SK-N-SH (cell line): ENCODE measurements at places on chromosomes 7 and 10.

- no peak for DNase-seq
These were observed 260.6 kb downstream of the POU6F2 start for GRCh38 chr7:39238234-39238869.

- peak; percentile 17 for DNase-seq
These were observed 92.4 kb downstream of the TMEM106B start for GRCh38 chr7:12303495-12303894.

DNA sequence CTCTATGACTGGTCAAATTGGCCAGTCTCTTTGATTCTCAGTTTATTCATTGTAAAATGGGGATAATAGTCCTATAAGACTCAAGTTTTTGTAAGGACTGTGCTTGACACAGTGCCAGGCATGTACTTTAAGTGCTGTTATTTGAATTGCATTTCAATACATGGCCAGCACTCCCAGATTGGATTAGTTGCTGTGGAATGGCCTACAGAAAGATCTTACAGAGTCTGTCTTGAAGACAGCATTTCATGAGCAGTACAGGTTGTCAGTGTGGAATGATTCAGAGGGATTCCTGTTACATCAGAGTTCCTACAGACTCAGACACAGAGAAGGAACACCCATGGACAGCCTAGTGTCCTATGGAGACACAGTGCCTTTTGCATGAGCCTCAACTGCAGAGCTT, 238.1 kb upstream of the BMPER start:
- DNase-seq = no peak

DNA sequence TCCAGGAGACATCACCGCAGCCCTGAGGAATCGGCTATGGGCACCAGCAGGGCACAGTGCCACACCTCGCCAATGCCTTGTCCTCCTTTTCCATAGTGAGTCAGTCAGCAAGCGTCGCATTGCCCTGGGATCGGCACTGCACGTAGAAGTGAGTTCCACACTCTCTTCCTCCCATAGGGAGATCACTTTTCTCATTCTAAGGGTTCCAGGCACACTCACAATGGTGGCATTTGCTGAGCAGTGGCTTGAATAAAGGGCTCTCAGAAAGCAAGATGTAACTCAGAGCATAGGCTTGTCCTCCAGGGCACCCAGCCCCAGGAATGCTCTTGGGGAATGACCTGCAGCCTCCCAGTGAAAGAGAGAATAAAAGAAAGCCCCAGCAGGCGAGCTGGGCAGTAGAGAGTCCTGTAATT, 1.1 kb upstream of the VIM start:
- DNase-seq = no peak

GRCh38 chr10:29326886-29327745, 38.2 kb downstream of the LYZL1 start:
- no peak for DNase-seq

DNA sequence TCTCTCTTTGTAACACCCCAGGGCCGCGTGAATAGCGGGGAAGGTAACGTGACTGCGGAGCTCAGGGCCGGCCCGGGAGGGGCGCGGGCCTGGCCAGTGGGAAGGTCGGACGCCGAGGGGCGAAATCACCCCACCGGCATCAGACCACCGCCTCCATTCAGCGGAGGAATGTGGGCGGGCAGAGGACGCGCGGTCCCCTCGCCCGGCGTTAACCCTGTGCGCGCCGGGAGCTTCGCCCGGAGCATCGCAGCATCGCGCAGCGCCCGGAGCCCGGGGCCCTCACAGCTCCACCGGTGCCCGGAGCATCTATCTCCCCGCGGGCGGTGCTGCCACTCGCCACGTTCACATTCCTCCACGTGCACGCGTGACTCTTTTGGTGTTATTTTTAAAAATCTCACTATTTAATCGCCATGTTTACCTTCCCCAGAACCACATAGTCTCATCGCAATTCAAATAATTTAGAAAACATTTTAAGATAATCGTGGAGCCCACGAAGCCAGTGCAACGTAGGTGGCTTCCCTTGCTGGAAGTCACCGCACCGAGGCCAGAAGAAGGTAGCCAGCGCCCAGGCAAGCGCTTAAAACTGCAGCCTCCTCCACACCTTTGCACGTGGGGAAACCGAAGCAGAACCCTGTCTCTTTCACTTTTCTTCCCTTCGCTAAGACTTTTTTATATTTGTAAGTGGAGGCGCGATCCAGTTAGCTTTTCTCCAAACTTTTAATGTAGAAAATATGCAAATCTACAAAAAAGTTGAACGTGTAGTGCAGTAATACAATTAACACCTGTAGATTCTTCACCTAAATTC, 21.8 kb downstream of the FGFBP3 start:
- peak; percentile 84 for DNase-seq

- DNase-seq = no peak
These were observed 250.8 kb downstream of the CCDC3 start for GRCh38 chr10:12750526-12751201.

DNA sequence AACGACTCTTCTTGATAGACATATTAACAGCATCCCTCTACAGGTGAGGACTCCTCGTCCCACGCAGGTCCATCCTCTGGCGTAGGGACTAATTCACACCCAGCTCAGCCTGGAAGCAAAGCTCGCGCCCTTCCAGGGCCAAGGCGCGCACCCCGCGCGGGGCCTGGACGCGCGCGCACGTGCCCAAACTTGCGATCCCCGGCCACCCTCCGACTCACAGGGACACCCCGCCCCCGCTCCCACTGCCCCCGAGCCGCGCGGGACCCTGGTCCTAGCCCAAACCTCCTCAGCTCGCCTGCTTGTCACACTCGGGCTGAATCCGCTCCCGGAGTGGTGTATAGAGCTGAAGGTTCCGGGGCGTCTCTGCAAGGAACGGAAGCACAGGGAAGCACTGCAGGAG, 76.9 kb downstream of the ZNF248 start:
- DNase-seq = no peak

GRCh38 chr10:132384618-132385388, 12.2 kb upstream of the PWWP2B start:
- DNase-seq = no peak

DNA sequence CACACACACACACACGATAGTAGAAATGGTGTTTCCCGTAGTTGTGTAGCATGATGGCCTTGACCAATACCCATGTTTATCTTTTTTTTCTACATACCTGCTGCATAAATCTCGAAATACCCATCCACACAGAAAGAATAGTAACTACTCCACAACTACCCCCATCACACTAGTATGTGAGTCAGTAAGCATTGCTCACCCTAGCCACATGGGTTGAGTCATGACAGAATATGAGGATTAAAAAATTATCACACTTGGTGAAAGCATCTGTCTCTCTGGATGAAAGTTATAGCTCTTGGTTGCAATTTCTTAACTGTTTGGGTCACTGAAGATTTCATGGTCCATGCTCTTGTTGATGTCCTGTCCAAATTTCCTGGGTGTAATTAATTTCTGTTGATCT, 103.4 kb upstream of the MDFIC start:
- DNase-seq = no peak

DNA sequence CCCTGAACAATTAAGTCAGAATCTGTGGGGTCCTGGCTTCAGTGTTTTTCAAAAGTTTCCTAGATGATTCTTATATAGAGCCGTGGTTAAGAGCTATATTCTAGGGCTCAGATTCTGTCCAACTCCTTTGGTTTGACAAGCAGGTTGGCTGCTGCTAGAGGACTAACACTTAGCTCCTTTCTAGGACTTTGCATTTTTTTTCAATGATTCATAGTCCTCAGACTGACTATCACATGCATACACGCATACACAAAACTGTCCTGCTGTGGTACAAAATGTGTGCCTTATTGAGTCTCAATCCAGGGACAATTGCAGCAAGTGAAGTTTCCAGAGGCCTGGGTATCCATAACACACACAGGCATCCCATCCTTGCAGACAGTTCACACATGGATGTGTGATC, 392.0 kb downstream of the NRG3 start:
- no peak for DNase-seq

DNA sequence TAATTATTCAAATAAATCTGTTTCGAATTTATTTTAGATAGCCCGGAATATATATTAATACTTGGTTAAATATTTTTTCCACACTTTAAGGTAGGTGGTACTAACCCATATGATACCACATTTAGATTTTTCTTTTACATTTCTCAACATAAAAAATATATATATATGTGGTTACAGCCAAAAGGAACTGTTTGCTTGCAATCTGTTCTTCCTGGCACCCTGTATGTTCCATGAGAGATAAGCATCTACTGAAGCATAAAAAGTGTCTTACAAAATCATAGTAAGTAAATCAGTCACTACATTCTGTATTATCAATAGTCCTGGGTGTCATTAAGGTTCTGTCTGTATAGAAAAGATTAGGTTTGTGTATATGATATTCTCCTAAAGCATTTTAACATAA, 726.8 kb downstream of the GRM8 start:
- DNase-seq = no peak

DNA sequence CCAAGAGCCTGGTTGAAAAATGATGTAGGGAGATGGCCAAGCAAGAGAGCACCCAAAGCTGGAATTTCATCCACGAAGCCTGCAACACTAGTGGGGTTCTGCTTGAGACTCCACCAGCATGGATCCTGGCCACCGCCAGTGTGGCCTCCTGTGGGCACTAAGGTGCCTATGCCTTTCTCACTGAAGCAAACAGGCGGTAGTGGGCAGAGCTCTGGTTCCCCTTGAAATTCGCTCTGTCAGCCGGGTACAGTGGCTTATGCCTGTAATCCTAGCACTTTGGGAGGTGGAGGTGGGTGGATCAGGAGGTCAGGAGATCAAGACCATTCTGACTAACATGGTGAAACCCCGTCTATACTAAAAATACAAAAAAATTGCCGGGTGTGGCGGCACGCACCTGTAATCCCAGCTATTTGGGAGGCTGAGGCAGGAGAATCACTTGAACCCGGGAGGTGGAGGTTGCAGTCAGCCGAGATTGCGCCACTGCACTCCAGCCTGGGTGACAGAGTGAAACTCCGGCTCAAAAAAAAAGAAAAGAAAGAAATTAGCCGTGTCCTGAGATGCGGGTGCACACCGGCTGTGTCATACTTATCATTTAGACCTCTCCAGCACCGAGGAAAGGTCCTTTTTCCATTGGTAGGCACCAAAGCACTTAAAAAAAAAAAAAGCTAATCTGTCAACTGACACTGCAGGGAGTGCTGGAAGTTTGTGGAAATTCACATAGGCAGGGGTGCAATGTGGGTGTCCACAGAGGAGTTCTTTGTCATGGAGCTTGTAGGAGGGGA, 28.3 kb downstream of the CCM2 start:
- no peak for DNase-seq

- no peak for DNase-seq
These were observed 131.9 kb downstream of the KAT6B start for GRCh38 chr10:74958316-74958715.

GRCh38 chr10:58752665-58753064, 240.0 kb downstream of the BICC1 start:
- no peak for DNase-seq

- peak; percentile 79 for DNase-seq
These were observed 37.8 kb downstream of the DNAJB12 start for GRCh38 chr10:72316748-72317435.

DNA sequence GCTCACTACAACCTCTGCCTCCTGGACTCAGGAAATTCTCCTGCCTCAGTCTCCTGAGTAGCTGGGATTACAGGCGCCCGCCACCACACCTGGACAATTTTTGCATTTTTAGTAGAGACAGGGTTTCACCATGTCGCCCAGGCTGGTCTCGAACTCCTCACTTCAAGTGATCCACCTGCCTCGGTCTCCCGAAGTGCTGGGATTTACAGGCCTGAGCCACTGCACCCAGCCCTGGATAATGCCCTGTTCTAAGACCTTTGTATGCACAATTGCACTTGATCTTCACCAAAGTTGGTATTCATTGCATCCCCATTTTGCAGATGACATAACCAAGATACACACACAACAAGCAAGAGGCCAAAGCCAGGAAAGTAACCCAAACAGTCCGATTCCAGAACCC, 97.7 kb upstream of the CARD11 start:
- no peak for DNase-seq

- no peak for DNase-seq
These were observed 25.9 kb upstream of the FAM20C start for GRCh38 chr7:166338-167060.

- no peak for DNase-seq
These were observed 30.3 kb downstream of the ADCYAP1R1 start for GRCh38 chr7:31082447-31082846.

DNA sequence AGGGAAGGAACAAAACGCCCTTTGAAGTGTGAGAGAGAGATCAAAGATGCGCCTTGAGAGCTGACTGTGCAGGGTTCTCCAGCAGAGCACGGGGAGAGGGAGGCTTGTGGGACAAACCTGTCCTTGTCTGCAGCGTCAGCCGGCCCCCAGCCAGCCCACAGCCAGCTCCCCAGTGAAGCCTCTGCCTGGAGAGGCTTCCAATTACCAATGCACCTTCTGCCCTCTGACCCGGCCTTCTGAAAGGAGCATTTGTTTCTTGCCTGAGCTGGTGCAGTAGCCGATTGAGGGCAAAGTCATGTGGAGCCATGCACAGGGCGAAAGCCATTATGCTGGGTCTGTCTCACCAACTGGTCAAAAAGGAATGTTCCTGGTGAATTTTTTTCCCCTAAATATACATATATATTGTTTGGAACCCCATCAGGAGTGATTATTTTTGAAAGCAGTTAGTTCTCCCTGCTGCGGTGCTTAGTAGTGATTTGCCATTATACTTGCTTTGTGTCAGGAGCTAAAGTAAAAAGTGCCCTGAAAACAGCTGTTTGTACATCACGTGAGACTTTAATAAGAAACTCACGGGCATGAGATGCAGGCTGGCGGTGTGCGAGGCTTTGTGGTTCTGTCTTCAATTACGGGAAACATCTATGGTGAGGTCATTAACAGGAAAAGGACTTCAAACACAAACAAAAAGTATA, 268.6 kb downstream of the KLF6 start:
- DNase-seq = no peak

DNA sequence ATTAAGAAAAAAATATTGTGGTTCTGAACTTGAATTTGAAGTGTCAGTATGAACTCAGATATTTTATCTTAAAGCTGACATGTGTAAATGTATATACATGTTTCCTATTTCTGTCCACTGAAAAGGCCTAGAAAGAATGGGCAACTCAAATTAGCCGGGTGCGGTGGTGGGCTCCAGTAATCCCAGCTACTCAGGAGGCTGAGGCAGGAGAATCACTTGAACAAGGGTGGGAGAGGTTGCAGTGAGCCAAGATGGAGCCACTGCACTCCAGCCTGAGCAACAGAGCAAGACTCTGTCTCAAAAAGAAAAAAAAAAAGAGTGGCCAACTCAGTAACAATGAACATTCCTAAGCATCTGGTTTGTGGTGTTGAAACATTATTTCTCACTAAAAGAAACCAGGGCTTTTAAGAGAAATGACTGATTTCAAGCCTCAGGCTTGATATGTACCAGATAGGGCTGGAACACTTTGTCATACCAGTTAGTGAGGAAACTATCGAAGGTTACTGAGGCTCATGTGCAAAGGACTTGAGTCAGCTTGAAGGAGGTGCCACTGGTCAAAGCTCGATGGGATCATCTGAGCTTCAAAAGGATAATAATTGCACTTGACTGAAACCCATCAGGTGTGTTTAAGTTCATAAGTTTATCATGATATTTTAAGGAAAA, 40.5 kb downstream of the AOAH start:
- no peak for DNase-seq

GRCh38 chr7:31082017-31082416, 29.9 kb downstream of the ADCYAP1R1 start:
- no peak for DNase-seq

- DNase-seq = peak; percentile 21
These were observed 23.5 kb upstream of the WAPL start for GRCh38 chr10:86545101-86545500.

- no peak for DNase-seq
These were observed 109.0 kb downstream of the EBF3 start for GRCh38 chr10:129854796-129855705.
